Activated CD4-positive, CD25-positive, alpha-beta regulatory T cell treated with anti-CD3 and anti-CD28 coated beads, Interleukin-2, amount 50 U/mL, for 24 hours (primary cell): ENCODE measurements at places on chromosomes 12 and 14.
A peak's percentile ranks its signal among the peaks of the same experiment; 100 is the strongest.

DNA sequence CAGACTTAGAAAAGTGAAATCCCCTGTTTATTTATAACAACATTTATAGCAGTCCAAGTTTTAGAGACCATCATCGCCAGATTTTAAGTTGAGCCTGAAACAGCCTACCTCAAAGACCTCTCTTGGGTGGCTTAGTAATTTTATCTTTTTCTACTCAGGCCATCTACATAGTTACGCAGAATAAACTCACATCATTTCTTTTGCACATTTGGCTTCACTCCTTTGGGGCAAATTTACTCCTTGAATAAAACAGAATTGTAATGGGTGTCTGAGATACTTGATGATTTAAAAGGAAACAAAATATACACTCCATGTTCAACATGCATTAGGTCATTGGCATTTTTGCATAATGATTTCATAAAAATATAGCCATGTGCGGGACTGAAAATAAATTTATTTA lies 104.7 kb upstream of the TSPAN8 start:
- no peak for ATAC-seq

DNA sequence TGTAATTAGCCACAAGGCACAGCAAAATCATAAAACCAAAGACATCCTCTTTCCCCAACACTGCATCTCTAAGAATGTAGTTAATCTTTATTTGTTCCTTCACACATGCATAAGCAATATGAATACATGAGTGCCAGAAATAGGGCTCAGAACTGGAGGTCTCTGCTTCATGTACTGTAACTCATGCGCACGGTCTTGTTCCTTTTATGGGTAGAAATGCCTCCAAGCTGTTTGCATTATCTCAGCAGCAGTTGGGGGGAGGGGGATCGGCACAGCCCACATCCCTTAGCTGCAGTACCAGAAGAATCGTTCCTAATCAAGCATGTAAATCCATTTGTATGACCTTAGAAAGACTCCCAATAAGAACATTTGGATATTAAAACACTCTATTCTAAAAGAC lies 20.0 kb downstream of the RHOJ start:
- ATAC-seq, result no peak

GRCh38 chr14:68076451-68076850 lies 256.9 kb downstream of the RAD51B start:
- no peak for ATAC-seq

- no peak for ATAC-seq
Observed at GRCh38 chr14:71647086-71647784, 285.0 kb upstream of the RGS6 start.

DNA sequence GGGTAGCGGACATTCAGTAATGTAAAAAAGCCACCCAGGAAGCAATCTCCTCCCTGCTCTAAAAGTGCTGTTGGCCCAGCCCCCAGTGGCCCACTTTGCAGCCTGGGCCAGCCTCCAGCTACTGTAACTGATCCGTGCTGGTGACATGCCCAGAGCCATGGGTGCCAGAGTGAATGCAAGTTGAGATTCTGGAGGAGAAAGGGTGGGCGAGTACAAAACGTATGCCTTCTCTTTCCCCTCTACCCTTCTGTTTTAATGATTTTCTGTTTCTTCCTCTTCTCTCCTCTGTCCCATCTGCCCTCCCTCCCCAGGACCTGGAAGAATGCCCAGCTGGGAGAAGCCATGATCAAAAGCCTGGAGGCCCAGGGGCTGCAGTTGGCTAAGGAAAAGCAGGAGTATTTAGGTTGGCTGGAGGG lies 16.9 kb downstream of the PLEKHD1 start:
- ATAC-seq, result no peak

DNA sequence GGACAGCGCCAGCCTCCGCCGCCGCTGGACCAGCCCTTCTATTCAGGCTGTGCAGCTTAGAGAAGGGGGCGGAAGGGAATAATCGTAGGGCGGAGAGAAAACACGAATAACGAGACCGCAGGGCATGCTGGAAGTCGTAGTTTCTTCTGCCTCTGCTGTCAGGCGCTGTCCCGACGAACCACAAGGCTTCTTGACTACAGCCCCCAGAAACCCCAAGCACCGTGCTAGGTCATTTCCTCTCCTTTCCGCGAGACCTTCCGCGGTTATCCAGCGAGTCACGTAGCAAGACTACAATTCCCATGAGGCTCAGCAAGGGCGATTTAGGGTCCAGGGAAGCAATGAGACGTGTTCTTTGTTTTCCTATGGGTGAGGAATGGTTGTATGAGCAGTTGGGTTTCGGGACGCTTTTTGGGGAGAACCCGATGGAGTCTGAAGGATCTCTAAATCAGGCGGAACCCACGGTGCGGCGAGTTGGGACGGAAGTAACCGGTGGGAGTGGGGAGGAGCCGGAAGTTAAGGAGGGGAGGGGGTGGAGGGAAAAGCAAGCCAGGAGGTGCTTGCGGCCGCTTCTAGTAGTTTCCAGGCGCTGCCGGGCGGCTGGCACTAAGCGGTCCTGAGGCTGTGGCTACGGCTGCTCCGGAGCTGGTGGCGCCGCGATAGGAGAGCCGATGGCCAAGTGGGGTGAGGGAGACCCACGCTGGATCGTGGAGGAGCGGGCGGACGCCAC lies at the start of the genes AHSA1 and VIPAS39:
Gene AHSA1, plus strand, starts transcription at position 572 of the 727 bp plus-strand sequence. Its CDS starts 97 bp downstream, at position 669.
Gene VIPAS39, minus strand, starts transcription at position 80 of the 727 bp plus-strand sequence. CDS start 3,499 bp downstream, outside the sequence.
- peak; percentile 96 for ATAC-seq

GRCh38 chr14:99125113-99125512 lies 146.9 kb downstream of the BCL11B start:
- ATAC-seq, result no peak

GRCh38 chr14:59347915-59348314 lies 117.3 kb downstream of the GPR135 start:
- ATAC-seq, result no peak

DNA sequence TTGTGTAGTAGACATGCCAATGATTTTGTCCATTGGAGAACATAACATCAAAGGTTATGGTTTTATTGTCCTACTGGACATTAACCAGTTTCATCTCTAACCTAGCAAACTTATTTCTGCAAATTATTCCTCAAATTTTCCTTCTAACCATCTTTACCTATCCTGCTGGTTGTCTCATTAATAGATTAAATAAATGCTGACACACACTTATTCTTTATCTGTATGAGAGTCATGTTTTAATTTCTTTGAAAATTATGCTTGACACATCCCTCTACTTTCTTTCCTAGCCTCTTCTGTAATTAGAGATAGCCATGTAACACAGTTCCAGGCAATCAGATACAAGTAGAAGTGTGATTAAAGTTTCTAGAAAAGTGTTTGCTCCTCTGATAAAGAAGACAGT lies 98.9 kb downstream of the RPS29 start:
- no peak for ATAC-seq

GRCh38 chr12:2395354-2395977 lies 342.7 kb downstream of the CACNA1C start:
- ATAC-seq, result no peak

DNA sequence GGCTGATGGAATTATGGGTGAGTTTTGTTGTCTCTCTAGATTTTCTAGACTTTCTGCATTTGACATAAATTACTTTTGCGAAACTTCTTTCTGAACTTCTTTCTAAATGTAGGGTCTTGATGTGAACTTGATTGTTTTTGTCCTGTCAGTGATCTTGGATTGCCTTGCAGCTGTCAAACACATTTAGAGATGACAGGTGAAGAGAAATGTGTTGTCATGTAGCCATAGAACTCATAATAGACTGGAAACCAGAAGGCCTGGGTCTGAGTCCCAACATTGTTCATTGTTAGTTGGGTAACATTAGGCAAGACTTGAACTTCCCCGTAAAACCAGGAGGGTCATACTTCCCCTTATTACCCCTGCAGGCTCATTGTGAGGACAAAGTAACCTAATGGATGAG lies 109.0 kb downstream of the LRIG3 start:
- ATAC-seq, result no peak

DNA sequence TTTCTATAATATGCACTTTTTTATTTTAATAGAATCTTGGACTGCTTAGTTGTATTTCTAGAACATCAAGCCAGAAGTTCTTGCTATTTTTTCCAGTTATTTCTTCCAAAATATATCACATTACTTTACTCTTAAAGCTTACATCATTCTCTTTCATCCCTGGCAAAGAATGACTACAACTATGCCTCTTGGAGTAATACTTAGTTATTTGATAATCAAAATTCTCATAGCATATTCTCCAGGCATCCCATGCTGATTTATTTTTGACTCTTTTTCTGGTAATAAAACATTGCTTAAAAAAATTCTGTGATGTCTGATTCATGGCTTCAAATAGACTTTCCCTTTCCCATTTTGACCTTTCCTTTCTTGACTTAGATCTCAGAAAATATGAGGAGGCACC lies 118.7 kb upstream of the TSPAN8 start:
- ATAC-seq, result no peak

GRCh38 chr12:6694701-6695100 lies 5.5 kb upstream of the ZNF384 start:
- no peak for ATAC-seq

GRCh38 chr14:60266021-60266937 lies 17.3 kb downstream of the PPM1A start:
- no peak for ATAC-seq

DNA sequence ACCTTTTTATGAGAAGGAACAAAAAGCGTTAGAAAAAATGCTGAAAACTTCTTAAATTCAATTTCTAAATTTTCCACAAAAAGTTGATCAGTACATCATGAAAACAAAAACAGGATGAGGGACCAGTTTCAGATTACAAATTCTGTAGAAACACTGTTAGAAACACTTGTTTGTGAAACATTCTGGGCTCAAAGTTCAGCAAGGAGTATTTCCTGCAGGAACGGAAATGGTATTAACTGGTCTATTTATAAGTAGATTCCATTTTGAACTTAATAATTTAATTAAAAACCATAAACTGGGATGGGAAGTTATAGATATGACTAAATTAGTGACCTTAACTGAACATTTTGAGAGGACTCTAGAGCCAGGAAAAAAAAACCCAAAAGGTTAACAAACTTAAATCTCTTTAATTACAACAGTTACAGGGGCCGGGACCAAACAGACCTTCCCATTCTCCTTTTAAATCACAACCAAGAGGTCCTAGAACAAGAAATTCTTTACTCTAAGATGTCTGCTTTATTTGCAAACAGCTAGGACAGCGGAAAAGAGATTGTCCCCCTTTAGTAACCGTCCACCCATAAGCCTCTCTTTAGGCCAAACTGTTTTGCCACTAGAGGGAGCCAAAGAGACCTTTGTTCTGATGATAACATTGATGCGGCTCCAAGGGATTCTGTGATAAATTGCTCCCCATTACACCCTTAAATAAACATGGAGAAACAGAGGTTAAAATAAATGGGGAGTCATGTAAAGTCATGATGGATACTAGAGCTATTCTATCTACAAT lies 69.0 kb upstream of the RERGL start:
- ATAC-seq, result no peak

GRCh38 chr12:75603475-75603874 lies 92.1 kb upstream of the KRR1 start:
- ATAC-seq, result no peak

DNA sequence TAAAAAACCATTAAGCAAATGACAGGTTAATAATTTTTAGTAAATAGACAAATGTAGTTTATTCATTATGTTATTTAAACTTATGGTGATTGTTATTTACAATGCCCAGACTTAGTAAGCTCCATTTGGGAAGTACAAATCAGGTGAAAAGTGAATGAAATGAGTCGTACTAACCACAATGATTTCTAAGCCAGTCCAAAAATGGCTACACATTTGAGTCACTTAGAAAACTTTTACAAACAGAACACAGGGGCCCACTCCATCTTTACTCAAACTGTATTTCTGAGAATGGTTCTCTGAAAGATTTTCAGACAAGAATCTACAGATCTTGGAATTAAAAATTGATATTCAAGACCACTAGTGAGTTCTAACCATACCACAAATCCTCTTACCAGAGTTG lies 653.3 kb upstream of the MIS18BP1 start:
- ATAC-seq, result no peak

DNA sequence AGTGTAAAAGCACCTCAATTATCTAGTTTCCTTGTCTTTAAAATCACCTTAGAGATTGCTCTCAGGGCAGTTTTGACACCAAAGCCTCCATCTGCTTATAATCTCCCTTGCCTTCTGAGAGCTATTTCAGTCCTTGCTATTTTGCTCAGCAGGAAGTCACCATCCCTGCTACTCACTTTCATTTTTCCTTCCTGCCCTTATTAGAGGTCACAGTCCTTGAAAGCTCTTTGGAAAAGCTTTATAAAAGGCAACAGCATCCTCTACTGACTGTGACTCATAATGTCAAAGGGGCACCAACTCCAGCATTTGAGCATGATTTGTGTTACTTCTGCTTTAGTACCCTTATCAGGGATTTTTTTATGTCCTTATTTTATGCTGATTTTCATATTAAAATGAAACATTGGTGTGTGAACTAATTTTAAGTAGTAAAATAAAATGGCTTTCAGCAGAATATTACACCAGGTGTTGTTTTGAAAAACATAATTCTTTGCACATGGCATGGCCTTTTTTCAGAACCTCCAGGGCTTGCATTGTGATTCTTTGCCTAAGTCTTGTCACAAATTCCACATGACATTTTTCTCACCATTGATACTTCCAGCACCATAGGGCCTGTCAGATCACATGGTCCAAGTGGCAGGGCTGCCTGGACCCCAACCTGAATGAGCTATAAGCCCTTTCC lies 213.0 kb downstream of the ADAMTS20 start:
- no peak for ATAC-seq

DNA sequence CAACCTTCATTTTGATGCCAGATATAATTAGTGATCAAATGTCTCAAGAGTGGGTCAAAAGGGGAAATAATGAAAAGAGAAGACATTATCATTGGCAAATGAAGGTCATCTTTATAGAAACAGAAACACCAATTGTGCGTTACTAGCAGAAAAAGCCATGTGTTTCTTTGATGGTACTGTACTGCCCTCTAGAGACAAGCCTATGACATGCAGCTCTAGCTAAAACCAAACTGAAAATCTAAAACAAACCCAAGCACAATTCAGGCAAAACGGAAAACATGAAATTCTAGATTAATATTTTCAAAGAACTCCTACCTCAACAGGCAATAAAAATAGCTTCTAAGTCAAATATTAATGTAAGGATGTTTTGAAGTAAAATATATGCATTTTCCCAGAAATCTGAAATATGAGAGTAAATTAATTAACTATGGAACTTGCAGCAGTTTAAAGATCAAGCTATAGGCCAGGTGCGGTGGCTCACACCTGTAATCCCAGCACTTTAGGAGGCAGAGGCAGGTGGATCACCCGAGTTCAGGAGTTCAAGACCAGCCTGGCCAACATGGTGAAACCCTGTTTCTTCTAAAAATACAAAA lies 115.4 kb downstream of the KLHL28 start:
- no peak for ATAC-seq

DNA sequence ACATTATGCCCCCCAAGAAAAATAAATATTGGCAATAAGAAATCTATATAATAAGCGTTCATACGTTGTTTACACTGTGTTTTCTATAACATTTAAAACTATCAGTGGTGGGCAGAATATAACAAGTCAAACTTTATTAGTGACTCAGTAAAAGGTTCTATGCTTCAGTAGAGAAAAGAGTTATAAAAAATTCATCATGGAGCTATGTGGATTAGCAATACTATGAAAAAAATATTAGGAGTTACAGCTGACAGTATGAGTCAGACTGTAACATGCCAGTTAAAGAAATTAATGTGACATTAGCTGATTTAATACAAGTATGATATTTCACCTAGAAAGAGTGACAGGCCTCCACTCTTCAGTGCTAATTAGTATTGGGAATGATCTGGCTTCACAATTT lies 125.1 kb upstream of the GARIN6 start:
- ATAC-seq, result no peak
